HTR-8/SVneo (cell line): ENCODE measurements at places on chromosomes 11 and 22.

- no peak for DNase-seq
Measured at GRCh38 chr11:118641397-118642019, 34.1 kb downstream of the PHLDB1 start.

DNA sequence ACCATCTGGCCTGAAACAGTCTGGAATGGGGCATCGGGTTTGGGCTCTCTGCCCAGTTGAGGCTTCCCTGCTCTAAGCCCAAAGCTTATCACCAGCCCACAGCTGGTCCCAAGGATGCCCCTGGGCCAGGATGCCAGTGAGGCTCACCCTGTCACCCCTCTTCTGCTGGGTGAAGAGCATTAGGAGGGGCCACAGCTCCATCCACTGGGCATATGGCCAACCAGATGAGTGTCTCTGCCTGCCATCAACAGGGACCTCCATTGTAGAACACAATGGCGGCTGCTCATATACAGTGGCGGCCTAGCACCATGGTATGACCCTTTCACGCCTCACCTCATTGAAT lies 5.6 kb downstream of the CHST1 start:
- DNase-seq: no peak

DNA sequence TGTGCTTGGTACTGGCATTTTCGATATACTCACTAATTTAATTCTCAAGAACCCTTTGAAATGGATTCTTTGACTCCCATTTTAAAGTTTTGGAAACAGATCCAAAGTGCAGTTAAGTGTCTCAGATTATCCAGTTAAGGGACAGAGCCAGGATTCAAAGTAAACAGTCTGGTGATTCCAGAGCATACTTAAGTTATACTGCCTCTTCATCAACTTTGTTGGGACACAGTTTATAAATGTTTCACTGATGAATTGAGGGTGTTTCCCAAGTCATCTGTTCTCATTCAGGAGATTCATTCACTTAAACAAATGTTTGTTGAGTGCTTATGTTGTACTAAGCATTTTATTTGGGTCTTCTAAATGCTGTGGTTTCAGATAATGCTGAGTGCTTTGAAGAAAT lies 17.1 kb downstream of the KDM2A start:
- no peak for DNase-seq

GRCh38 chr11:113338730-113339129 lies 24.3 kb downstream of the TTC12 start:
- DNase-seq: no peak

GRCh38 chr22:27591060-27591459 lies 210.5 kb downstream of the MN1 start:
- DNase-seq: no peak

DNA sequence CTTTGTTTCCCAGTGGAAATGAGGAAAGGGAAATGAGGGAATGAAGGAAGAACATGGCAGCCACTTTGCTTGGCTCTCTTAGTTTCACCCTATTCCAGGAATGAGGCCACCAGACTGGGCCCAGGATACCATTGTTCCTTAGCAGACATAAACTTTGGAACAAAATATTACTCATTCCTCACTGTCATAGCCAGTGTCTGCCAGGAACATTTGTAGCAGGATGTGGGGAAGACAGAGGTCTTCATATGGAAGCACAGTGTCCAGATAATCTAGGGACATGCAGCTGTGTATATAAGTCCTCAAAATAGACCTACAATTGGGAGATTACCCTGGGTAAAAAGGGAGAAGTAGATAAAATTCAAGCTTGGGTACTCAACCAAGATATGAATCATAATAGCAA lies 15.2 kb upstream of the FUT4 start:
- no peak for DNase-seq

- no peak for DNase-seq
Measured at GRCh38 chr11:88632163-88632562, 294.6 kb upstream of the CTSC start.
